Activated CD8-positive, alpha-beta memory T cell treated with anti-CD3 and anti-CD28 coated beads, Interleukin-2, amount 10 ng/mL, durations not matched to agents 7 days and 5 days (primary cell): ENCODE measurements at places on chromosomes 5 and 9. TPM values are rescaled to one million over a fixed set of nuclear protein-coding genes. Genes with fewer than 3 reads are reported as not detected.

Gene AQP7
- total RNA-seq: not detected

Gene NPR3
- 0.16 TPM for total RNA-seq

Gene ZNF618
- 0.54 TPM for total RNA-seq

Gene SLC36A3
- not detected for total RNA-seq

Gene LCP2
- 393 TPM for total RNA-seq

Gene FNBP1
- total RNA-seq: 167 TPM

Gene IL5
- 20.0 TPM for total RNA-seq

Gene IQGAP2
- 70.2 TPM for total RNA-seq

DNA sequence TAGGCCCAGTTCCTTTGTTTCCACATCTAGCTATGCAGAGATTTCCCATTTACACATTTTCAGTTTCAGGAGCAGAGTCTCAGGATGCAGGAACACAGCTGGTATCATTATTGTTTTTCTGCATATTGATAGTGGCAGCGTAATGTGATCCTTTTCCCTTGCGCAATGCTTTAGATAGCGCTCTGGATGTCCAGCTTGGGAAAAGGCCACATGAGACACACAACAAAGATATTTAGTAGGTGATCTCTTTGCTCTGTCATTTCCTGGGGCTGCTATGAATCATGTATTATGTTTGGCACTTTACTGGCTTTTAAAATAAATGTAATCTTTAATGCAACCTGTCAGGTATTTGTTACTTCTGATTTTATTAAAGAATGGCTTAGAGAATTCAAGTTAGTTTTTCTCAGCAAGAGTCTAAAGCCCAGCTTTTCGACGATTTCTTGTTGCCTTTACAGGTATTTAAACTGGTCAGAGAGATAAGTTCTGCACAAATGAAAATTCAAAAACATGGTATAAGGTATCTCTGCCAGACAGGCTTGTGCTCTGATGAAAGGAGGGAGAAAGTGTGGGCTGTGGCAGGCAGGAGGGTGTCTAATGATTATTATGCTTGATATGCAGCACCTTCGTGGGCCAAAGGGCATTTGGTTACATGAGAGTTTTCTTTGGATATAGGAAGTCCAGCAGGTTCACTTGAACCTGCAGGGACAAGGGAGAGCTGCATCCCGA lies 42.2 kb downstream of the PTTG1 start:
- no peak for DNase-seq

GRCh38 chr9:21030389-21031035 lies 928 bp downstream of the HACD4 start:
- peak; percentile 49 for DNase-seq

DNA sequence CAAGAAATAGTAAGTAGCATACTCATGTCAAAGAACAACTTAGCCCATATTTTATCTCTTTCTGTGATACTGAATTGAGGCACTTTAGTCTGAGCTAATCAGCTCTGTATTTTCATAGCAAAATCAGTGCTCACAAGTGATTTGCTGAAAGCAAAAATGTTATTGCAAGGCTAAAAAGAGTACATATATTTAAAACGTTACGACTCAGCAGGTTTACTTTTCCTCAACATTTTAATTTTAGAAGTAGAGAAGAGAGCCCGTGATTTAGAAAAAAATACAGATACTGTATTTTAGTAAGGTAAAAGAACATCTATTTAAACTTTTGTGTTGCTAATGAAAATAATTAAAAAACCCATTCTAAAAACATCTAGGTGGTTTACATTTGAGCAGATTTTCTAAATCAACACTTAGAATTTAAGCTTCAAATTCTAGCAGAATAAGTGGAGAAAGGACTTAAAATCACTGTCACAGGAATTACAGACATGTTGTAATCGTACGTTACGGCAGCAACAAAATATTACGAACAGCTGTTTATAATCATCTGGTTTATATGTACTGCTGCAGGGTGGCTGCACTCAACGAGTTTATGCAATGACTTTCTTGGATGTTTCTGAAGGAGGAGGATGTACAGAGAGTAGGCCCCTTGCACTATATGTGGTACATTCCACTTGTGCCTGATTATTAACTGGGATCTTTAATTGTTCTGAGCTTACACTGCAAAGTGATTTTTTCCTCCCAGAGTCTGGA lies 20.1 kb downstream of the SREK1 start:
- no peak for DNase-seq

DNA sequence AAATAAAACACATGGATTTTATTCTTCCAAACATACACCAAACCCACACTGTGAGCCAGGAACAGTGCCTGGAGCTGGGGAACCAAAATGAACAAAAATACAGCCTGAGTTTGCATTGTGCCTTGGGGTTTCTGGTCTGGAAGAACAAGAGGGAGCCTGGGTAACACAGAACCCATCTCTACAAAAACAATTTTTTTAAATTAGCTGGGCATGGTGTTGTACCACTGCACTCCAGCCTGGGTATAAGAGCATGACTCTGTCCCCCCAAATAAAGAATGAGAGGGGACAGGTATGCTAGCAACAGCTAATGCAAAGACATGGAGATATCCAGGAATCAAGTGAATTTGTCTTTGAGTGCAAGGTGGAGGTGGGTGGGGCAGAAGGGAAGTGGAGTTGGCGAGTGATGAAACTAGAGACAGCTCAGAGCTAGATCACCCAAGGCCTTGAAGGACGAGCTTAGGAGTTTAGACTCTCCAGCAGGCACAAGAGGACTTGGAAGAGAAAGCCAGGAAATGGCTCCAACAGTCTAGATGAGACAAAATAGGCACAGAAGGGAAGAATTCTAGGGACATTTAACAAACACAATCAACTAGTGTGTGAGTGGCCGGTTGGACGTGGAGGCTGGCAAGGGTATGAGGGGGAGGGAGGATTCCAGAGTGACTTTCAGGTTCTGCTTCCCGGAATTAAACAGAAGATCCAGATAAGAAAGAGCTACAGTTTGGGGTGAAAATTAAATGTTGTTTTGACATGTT lies 47.4 kb downstream of the FNBP1 start:
- DNase-seq: peak; percentile 60

DNA sequence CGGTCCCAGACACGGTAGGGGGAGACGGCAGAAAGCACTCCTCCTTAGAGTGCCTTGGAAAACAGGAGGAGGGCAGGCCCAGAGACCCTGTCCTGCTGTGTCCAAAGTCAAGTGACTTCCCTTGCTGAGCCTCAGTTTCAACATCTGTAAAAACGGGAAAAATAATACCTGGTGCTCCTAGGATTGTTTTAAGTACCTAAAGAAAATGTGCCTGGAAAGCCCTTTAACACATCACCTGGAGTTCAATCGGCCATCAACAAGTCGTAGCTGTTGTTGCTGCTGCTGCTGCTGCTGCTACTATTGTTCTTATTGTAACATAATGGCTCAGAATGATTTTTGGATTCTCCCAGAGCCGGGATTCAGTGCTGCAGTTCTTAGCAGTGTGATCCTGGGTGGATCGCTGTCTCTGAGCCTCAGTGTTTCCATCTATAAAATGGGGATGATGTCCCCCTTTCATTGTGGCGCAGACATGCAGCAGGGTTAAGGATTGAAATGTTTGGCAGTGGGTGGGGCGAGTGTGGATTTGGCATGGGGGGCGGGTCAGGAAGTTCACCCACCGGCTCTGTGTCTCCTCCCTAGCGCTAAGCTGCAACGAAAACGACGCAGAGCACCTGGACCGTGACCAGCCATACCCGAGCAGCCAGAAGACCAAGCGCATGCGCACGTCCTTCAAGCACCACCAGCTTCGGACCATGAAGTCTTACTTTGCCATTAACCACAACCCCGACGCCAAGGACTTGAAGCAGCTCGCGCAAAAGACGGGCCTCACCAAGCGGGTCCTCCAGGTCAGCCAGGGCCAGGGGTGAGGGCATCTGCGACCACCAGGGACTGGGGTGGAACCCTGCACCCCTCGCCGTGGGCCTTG lies 9.2 kb downstream of the LHX2 start:
- DNase-seq: no peak

DNA sequence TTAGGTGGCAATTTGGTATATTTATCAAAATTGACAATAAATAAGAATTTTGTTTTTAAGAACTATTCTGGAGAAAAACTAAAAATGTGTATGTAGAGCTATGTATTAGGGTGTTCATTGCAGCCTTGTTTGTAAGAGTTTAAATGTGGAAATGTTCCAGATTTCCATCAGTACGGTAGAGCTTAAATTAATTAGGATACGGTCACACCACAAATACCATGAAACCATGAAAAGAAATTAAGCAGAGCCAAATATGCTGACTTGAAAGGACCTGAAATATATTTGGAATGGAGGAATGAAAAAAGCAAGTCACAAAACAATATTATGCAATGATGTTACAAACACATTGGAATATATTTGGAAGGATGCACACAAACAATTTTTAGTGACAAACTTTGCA lies 64.6 kb downstream of the ACTBL2 start:
- DNase-seq: no peak

DNA sequence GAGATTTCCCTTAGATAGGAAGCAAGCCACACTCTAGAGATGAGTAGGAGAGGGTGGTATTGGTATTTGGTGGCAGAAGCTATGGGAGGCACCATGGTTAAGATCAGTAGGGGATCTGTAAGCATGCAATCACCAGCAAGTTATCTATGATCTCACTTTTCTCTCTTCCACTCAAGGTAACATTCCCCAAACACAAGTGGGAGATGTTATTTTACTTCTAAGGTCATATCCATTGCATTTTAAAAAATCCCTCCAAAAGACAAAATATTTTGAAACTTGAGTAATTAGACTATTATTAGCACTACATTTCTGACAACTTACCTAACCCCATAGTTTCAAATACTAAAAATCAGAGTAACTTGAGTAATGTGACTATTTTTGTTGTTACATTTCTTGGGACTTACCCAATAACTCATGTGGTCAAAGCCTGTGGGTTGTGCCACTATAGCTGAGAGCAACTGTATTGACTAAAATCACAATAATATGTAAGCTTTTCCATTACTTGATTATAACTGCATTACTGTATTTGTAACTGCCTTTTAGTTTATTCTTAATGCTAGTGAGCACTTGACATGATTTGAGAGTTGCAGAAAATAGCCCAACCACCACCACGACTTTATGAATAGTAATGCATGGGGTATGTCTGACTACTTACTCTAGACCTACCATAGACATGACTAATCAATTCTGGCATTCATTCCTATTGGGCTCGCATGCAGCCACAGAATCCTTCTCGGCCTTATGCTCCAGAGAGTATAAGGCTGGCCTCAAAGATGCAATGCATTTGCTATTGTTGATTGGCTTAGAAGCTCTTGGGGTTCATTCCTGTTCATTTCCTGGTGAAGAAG lies 264.7 kb downstream of the TRIM32 start:
- DNase-seq: no peak

GRCh38 chr5:116361171-116361967 lies 213.3 kb downstream of the SEMA6A start:
- DNase-seq: no peak

DNA sequence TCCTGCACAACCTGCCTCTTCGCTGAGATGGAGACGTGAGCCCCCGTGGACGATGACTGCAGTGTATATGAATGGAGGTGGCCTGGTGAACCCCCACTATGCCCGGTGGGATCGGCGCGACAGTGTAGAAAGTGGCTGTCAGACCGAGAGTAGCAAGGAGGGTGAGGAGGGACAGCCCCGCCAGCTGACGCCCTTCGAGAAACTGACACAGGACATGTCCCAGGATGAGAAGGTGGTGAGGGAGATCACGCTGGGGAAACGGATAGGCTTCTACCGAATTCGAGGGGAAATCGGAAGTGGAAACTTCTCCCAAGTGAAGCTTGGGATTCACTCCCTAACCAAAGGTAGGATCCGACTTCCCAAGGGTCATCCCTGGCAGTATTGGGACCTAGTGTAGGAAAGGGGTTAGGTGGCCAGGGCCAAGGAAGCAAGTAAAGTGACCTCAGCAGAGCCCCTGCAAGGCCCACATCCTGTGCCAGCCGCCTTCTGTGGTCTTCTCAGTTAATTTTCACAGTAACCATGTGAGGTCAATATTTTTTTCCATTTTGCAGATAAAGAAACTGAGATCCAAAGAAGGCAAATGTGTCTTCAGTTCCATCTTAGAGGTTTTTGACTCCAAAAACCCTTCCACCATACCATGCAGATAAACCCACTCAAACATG lies 53.8 kb downstream of the NIM1K start:
- no peak for DNase-seq

DNA sequence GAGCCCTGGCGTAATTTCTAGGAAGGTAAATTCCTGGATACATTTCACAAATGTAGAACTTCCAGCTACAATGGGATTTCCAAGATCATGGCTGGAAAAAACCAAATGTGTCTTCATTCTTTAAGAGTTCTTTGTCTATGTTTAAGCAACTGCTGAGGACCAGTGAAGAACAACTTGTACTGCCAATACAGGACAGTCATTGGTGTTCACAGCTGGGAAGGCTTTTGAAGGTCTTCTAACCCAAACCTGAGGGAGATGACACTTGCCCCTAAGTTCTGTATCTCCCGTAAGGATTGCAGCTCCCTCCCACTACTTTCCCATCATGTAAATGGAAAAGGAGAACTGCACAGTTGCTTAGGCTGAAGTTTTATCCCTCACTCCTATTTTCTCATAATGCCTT lies 28.4 kb downstream of the TMEM167A start:
- no peak for DNase-seq

GRCh38 chr5:67476531-67476930 lies 279.9 kb upstream of the CD180 start:
- DNase-seq: no peak

DNA sequence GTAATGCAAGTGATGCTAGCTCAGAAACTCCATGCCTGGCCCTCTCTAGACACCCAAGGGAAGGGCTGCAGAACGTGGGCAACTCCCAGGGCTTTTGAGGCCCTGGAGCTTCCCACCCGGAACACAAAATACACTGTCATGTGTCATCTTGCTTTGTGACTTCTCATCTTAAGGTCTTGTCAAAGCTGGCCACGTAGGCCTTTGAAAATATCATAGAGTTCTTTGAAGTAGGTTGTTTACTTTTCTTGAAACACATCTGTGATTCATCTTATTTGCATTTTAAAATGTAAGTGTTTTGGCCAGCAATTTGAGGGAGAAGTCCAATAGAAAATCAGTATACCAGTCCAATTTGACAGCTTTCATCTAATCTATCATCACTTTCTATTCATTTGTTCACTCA lies 40.2 kb upstream of the PALM2AKAP2 start:
- no peak for DNase-seq

DNA sequence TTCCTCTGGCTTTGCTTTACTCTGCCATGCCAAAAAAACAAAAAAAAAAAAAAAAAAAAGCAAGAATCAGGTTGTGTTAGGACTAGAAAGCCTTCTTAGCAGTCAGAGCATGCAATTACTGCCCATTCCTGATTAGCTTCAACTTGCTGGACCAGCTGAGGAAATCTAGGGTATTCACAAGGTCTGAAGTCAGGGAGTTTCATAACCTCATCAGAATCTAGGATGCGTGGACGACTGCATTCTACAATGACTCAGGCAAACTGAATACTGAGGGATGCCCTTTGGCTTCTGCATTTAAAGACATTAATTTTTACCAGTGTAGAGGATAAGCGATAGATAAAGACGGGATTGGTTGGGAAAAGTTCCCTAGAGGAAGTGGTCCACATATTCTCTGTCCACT lies 39.2 kb upstream of the SHOC1 start:
- no peak for DNase-seq
